ENCODE measurements at places on chromosomes 5 and 9. TPM values are rescaled to one million over a fixed set of nuclear protein-coding genes. Genes with fewer than 3 reads are reported as not detected.

DNA sequence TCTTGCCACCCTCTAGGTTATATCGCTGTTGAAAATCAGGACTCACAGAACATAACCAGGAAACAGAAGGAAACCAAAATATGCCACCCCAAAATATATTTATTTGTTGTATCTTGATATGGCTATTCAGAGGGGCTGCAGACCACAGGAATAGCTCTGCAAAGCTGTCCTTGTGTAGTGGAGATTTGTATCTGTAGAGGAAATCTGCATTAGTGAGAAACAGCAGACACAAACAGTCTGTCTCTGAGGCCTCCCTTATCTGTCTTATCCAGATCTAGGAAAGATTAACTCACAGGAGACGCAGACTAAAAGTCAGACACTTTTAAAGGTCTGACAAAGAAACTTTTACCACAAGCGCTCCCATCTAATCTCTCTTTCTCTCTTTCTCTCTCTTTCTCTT lies 54.1 kb upstream of the CEMIP2 start:
- DNase-seq = no peak

GRCh38 chr5:174166231-174167079 lies 120.9 kb downstream of the NSG2 start:
- no peak for DNase-seq

DNA sequence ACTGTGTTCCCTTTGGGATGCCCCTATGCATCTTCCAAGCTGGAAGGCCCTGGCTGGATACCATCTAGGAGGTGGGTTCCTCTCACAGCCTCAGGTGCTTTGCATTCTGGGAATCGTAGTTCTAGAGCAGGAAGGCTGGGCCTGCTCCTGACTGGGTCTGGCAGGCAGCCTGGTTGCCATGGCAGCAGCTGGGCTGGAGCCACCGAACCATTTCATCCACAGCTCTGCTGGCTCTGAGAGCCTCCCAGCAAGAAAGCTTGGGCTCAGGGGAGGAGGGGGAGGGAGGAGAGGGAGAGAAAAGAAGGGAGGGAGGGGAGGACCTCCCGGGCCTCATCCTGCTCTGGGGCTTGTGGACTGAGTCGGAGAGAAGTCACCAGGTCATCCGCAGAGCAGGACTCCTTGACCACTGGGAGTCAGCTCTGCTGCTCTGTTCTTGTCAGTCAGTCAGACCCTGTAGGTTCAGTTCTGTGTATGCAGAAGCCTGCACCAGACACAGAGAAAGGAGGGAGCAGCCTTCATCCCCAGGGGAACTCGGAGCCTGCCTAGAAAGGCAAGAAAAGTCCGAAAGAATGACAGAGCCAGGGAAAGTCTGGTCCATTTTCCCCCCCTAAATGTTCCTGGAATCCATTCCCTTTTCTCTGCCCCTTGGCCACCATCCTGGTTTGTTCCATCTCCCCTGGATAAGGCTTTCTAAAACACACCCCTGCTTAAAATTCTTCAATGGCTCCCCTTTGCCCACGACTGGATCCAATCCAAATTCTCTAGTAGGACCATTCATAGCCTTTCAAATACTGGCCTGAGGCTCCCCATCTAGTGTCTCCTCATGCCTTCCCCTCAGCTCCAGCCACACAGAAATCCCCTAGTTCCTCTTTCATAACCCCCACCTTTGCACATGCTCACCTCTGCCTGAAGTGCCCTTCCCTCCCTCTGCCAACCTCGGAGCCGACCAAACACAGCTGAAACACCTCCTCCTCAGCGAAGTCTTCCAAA lies 65.4 kb upstream of the ARAP3 start:
- peak; percentile 49 for DNase-seq

- DNase-seq = no peak
Observed at GRCh38 chr9:129291041-129291501, 113.0 kb upstream of the IER5L start.

The POLK gene
- total RNA-seq = 30.0 TPM

The MAMDC2 gene
- not detected for total RNA-seq

The TMEM232 gene
- total RNA-seq = 1.7 TPM

The LEAP2 gene
- 5.4 TPM for total RNA-seq

The PAPPA gene
- total RNA-seq = not detected

Data from OCI-LY7 (cell line).